Upper lobe of left lung (tissue), 6 donors: ENCODE measurements at places on chromosomes 2 and 18. TPM values are rescaled to one million over a fixed set of nuclear protein-coding genes. Genes with fewer than 3 reads are reported as not detected.

DNA sequence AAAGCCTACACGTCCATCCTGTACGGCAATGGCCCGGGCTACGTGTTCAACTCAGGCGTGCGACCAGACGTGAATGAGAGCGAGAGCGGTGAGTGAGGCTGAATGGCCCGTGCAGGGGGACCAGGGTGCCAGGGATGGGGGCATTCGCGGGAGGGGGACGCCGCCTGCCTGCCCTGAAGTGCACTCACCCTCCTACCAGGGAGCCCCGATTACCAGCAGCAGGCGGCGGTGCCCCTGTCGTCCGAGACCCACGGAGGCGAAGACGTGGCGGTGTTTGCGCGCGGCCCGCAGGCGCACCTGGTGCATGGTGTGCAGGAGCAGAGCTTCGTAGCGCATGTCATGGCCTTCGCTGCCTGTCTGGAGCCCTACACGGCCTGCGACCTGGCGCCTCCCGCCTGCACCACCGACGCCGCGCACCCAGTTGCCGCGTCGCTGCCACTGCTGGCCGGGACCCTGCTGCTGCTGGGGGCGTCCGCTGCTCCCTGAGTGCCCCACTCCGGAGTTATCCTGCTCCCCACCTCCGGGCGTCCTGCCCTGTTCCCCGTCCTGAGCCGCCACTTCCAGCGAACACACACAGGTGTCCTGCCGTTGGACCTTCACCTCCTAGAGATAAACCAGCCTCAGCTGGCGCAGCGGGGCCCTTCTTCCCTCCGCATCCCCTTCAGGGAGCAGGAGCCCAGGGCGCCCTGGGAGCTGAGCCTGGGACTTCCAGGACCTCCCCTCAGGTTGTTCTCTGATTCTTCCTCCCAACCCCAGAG, 2.9 kb downstream of the ALPI start:
- DNase-seq = peak; percentile 82
- no peaks in the 10 kb centered on the region for H3K4me1 ChIP-seq
- no peak overlapping the region for H3K27ac ChIP-seq
- H3K4me3 ChIP-seq = no peak overlapping the region
- no peaks in the 10 kb centered on the region for H3K36me3 ChIP-seq

CFAP65 gene
- total RNA-seq = 18.7 TPM

DNA sequence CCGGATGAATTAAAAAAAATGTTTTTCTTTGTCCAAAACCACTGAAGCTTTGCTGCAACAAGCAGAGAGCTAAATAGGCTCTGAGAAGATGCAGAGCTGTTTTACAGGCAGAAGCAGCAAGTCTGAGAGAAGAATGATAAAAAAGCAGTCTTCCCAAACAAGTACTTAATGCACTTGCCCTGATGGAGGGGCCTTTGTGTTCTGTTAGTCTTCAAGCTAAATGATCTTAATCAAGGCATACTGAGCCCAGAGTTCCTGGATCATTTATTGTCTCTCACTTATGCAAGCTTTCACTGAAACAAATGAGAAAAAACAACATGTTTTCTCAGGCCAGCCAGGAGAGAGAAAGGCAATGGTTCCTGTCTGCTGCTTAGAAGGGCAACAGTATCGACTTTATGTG, 152.5 kb downstream of the CLIP4 start:
- no peak overlapping the region for H3K27ac ChIP-seq
- no peak overlapping the region for H3K4me3 ChIP-seq
- H3K36me3 ChIP-seq = no peaks in the 10 kb centered on the region
- no peak for DNase-seq

- H3K27me3 ChIP-seq = no peaks in the 10 kb centered on the region
- H3K27ac ChIP-seq = no peak overlapping the region
- peaks cover 19% of the 10 kb centered on the region for H3K36me3 ChIP-seq
- H3K4me1 ChIP-seq = no peaks in the 10 kb centered on the region
These were observed 68.6 kb downstream of the CCDC93 start for GRCh38 chr2:117945296-117945695.
